Thoracic aorta (tissue), 2 donors: ENCODE measurements at places on chromosomes 1 and 21.

DNA sequence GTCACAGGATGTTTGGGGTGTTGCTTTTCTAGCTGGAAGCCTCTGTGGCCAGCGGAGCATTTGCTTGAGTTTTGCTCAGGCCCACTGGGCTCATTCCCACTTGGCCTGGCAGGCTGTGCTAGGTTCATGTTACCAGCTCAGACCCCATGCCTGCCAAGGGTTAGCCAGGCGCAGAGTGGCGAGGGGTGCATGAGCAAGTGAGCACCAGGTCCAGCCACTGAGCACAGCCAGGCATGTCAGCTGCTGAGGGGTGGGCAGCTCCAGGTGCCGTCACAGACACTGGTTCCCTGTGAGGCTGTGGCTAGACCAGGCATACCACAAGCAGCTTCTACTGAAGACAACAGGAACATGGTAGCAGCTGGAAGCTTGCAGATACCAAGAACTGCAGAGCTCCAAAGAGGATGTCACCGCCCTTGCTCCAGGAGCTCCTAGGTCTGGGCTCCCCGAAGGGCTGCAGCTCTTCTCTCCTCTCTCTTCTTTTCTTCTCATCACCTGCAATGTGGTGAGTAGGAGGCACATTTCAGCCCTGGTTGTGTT lies 52.0 kb upstream of the CYYR1 start:
- H3K36me3 ChIP-seq = no peaks in the 10 kb centered on the region
- H3K4me3 ChIP-seq = no peak overlapping the region
- H3K4me1 ChIP-seq = no peaks in the 10 kb centered on the region
- no peak overlapping the region for H3K27ac ChIP-seq
- no peaks in the 10 kb centered on the region for H3K27me3 ChIP-seq

- no peak for DNase-seq
- no peak overlapping the region for H3K4me3 ChIP-seq
- peaks cover 6% of the 10 kb centered on the region for H3K4me1 ChIP-seq
- H3K27ac ChIP-seq = no peak overlapping the region
- H3K36me3 ChIP-seq = no peaks in the 10 kb centered on the region
These were observed 30.7 kb upstream of the SLC19A1 start for GRCh38 chr21:45572783-45573451.

GRCh38 chr1:229121845-229122436 lies 149.0 kb upstream of the RAB4A start:
- no peak for DNase-seq
- no peak overlapping the region for H3K4me3 ChIP-seq
- no peaks in the 10 kb centered on the region for H3K27me3 ChIP-seq
- H3K36me3 ChIP-seq = no peaks in the 10 kb centered on the region

- DNase-seq = no peak
- no peak overlapping the region for H3K27ac ChIP-seq
- no peaks in the 10 kb centered on the region for H3K27me3 ChIP-seq
- H3K4me1 ChIP-seq = no peaks in the 10 kb centered on the region
- no peaks in the 10 kb centered on the region for H3K36me3 ChIP-seq
- no peak overlapping the region for H3K4me3 ChIP-seq
These were observed 68.3 kb downstream of the SYF2 start for GRCh38 chr1:25163986-25164385.

DNA sequence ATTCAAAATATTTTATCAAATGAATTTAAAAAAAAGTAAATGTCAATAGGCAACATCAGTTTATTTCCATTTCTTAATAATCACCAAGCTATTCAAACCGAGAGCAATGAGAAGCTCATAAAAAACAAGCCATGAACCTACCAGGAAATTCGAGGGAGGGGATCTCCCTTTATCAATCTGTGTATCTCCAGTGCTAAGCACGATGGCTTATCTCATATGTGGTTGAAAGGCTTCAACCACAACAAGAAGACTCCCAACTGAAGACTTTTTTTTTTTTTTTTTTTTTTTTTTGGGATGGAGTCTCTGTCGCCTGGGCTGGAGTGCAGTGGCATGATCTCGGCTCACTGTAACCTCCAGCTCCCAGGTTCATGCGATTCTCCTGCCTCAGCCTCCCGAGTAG lies 833.3 kb downstream of the USP25 start:
- DNase-seq = no peak
- H3K27ac ChIP-seq = no peak overlapping the region
- peaks cover 9% of the 10 kb centered on the region for H3K4me1 ChIP-seq
- no peaks in the 10 kb centered on the region for H3K27me3 ChIP-seq
- H3K36me3 ChIP-seq = no peaks in the 10 kb centered on the region

- H3K27ac ChIP-seq = no peak overlapping the region
- H3K27me3 ChIP-seq = no peaks in the 10 kb centered on the region
- DNase-seq = no peak
- H3K4me3 ChIP-seq = no peak overlapping the region
- peaks cover 18% of the 10 kb centered on the region for H3K36me3 ChIP-seq
These were observed 34.8 kb upstream of the IKBKE start for GRCh38 chr1:206435445-206435844.

DNA sequence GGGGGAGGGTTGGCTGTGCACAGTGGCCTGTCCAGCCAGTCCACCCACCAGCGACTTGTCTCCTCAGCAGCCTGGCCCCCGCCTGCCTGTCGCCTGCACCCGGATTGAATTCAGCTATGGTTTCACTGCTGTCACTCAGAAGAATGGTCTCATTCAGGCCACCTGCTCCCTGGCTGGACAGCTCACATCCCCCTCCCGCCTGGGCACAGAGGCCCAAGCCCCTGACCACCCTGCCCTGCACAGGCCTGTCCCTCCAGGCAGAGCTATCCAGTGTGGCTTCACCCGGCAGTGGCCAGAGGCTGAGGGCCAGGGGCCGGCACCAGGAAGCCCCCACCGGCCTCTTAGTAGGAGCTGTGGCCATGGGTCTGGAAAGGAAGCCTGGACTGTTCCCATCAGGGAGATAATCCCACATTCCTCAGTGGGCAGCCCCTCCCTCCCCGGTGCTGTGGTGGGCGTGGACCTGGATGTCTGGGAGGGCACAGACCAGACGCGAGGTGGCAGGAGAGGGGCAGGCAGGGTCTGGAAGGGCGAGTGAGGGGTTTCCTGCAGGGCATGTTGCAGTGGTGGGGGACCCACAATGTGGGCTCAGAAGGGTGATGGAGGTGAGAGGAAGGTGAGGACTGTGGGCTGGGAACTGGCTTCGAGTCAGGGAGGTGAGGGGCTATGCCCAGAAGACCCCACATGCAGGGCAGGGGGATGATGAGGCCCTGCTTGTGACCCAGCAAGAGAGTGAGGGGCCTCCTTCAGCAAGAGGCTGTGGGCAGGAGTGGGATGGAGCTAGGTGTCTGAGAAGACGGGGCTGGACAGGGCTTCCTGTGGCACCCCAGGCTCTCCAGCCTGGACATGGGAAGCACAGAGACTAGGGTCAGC lies 30.4 kb downstream of the WNT9A start:
- no peak overlapping the region for H3K27ac ChIP-seq
- no peaks in the 10 kb centered on the region for H3K27me3 ChIP-seq
- no peak overlapping the region for H3K4me3 ChIP-seq
- no peaks in the 10 kb centered on the region for H3K36me3 ChIP-seq

GRCh38 chr1:151175863-151176262 lies at the start of gene TMOD4:
TMOD4 (minus strand) TSS chr1:151175981; CDS start chr1:151174875, 1,106 bp downstream.
- no peaks in the 10 kb centered on the region for H3K4me1 ChIP-seq
- H3K27ac ChIP-seq = no peak within 1 kb of the TSS
- DNase-seq = no peak
- no peak within 1 kb of the TSS for H3K4me3 ChIP-seq
- H3K36me3 ChIP-seq = peaks cover 48% of the 10 kb centered on the region

- no peaks in the 10 kb centered on the region for H3K4me1 ChIP-seq
- no peaks in the 10 kb centered on the region for H3K36me3 ChIP-seq
- H3K27ac ChIP-seq = no peak overlapping the region
- H3K4me3 ChIP-seq = no peak overlapping the region
These were observed 290.8 kb upstream of the PLXNA2 start for GRCh38 chr1:208534979-208535378.

DNA sequence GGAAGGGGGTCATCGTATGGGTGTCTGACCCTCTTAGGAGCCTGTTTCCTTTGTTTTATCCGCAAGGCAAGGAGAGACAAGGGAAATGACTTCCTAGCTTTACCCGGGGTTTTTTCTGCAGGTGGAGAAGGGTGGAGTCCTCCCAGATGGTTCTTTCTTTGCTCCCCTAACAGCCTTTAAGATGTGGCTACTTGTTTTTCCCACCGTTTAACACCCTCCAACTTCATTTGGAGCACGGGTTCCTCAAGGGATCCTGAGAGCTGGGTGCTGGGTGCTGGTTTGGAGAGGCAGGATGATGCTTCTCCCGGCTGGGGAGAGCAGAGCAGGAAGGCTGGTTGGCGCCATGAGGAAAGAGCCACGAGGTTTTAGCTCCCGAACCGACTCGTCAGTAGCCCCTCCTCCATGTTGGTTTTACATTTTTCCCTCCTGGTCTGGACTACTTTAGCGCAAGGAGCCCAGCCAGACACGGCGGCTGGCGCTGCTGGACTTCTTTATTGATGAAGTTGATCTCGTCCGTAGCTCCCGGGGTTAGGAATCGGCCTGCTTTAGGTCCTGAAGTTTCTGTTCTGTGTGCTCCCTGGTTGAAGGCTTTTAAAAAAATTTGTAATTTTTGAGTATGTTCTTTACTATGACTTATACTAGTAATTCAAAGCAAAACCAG lies 1.4 kb downstream of the UCK2 start:
- H3K27ac ChIP-seq = peak overlapping the region; percentile 94
- H3K4me3 ChIP-seq = peak overlapping the region; percentile 94
- DNase-seq = no peak

DNA sequence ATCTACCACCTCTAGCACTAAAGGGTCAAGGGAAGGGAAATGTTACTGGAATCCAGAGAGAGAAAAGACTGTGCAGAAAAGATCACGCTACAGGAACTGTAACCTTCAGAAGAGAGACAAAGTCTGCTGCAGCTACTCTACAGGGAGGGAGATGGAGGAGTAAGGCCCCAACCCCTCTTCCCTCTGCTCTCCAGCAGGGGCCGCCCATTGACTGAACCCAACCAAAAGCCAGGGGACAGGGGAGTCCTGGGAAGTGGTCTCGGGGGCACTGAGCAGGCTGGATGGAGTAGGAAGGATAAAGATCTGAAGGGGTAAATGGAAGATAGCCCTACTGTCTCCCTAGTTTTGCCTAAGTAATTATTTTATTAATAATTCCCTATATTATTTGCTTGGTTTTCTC lies 72.8 kb upstream of the NR5A2 start:
- no peaks in the 10 kb centered on the region for H3K27me3 ChIP-seq
- H3K4me1 ChIP-seq = no peaks in the 10 kb centered on the region
- H3K4me3 ChIP-seq = no peak overlapping the region
- no peak for DNase-seq
- no peak overlapping the region for H3K27ac ChIP-seq

DNA sequence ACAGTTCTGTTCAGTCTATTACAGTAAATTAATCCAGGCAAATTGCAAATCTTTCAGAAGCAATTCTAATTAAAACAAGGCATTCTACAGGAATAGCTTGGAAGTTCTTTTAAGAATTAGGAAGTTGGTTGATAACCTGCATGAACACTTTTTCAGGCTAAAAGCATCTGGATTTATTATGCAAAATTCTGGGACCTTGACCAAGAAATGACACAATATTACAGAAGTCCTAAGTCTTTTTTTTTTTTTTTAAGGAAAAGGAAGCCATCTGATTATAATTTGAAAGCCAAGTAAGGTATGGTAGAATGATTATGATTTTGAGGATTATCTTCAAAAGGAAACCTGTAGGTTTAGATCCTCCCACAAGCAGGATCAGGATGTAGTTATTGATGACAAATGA lies 74.7 kb upstream of the KCNK2 start:
- no peaks in the 10 kb centered on the region for H3K4me1 ChIP-seq
- H3K36me3 ChIP-seq = no peaks in the 10 kb centered on the region
- no peak overlapping the region for H3K4me3 ChIP-seq
- DNase-seq = no peak
- H3K27ac ChIP-seq = no peak overlapping the region

DNA sequence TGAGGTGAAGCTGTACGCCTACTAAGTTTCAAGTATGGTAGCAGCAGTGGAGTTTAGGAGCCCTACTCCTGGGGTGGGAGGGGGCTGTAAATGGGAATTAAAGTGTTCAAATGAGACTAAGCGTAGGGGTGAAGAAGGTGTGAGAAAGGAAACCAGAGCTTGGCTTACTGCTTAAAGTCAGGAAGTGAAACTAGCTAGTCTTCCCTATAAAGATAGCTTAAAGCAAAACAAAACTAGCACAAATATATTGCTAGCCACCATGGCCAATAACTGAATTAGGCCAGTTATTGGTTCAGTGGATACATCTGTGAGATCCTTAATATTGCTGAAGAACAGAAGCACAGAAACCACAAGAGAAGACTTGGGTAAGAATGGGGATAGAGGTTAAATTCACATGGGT lies 492.2 kb upstream of the PKN2 start:
- H3K36me3 ChIP-seq = no peaks in the 10 kb centered on the region
- H3K4me1 ChIP-seq = no peaks in the 10 kb centered on the region
- DNase-seq = no peak
- H3K4me3 ChIP-seq = no peak overlapping the region
- H3K27me3 ChIP-seq = no peaks in the 10 kb centered on the region
